Left lung (tissue), 14 donors: ENCODE measurements at places on chromosomes 5 and 9. TPM values are rescaled to one million over a fixed set of nuclear protein-coding genes. Genes with fewer than 3 reads are reported as not detected.

- no peak overlapping the region for H3K4me3 ChIP-seq
- DNase-seq: no peak
- H3K27me3 ChIP-seq: no peaks in the 10 kb centered on the region
- H3K27ac ChIP-seq: peak overlapping the region; percentile 91
Observed at GRCh38 chr5:91281401-91281800, 101.7 kb downstream of the ARRDC3 start.

- H3K27me3 ChIP-seq: no peaks in the 10 kb centered on the region
- H3K27ac ChIP-seq: no peak overlapping the region
- no peaks in the 10 kb centered on the region for H3K36me3 ChIP-seq
- no peak for DNase-seq
- no peak overlapping the region for H3K4me3 ChIP-seq
Observed at GRCh38 chr5:89707891-89708290, 701.7 kb downstream of the CETN3 start.

GRCh38 chr5:122129306-122129705 is at the start of gene ZNF474:
ZNF474 (plus strand) TSS chr5:122129546; CDS start chr5:122151991, 22,445 bp downstream.
- DNase-seq: peak; percentile 52
- no peaks in the 10 kb centered on the region for H3K4me1 ChIP-seq
- no peaks in the 10 kb centered on the region for H3K36me3 ChIP-seq
- no peak within 1 kb of the TSS for H3K4me3 ChIP-seq

DNA sequence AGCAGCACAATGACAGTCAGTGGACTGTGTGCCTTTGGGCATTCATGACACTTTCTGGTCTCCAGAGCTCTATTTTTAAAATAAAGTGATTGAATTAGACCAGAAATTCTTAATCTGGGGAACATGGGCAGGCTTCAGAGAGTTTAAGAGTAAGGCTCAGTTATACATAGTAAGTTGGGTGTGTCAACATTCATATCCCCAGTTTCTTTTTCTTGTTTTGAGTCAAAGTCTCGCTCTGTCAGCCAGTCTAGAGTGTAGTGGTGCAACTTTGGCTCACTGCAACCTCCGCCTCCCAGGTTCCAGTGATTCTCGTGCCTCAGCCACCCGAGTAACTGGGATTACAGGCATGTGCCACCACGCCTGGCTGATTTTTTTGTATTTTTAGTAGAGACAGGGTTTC is 13.7 kb upstream of the KIF4B start:
- H3K36me3 ChIP-seq: no peaks in the 10 kb centered on the region
- no peak overlapping the region for H3K27ac ChIP-seq
- no peak for DNase-seq

- H3K4me3 ChIP-seq: no peak overlapping the region
- H3K27ac ChIP-seq: no peak overlapping the region
- no peaks in the 10 kb centered on the region for H3K4me1 ChIP-seq
- DNase-seq: no peak
- no peaks in the 10 kb centered on the region for H3K36me3 ChIP-seq
Observed at GRCh38 chr5:83711982-83712601, 8.6 kb downstream of the HAPLN1 start.

GRCh38 chr5:174329738-174330137 is 284.2 kb downstream of the NSG2 start:
- H3K27me3 ChIP-seq: no peaks in the 10 kb centered on the region
- H3K4me3 ChIP-seq: no peak overlapping the region
- H3K36me3 ChIP-seq: no peaks in the 10 kb centered on the region

Gene GMCL2
- not detected for total RNA-seq

Gene BNC2
- 19.3 TPM for total RNA-seq

Gene CDX1
- total RNA-seq: 0.52 TPM
